ENCODE measurements at places on chromosomes 4 and X.
A peak's percentile ranks its signal among the peaks of the same experiment; 100 is the strongest.

- peak; percentile 18 for DNase-seq
These were observed 498.3 kb upstream of the INTU start for GRCh38 chr4:127134490-127134889.

DNA sequence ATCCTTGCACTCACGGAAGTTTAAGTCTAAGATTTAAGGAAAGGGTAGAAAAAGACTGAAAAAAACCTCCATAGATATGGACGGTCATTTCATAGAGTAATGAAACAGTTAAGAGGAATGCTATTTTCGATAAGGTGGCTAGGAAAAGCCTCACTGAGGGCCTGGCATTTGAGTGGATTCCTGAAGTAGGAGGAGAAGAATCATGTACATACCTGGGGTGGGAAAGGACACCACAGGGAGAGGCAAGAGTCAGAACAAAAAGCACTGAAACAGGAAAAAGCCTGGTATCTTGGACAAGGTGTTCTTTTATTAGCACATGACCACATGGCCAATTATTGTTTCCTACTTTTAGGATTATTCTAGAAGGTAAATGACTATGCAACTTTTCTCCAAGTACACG lies 547.2 kb upstream of the DIPK2B start:
- DNase-seq, result no peak

GRCh38 chrX:155767051-155767875 lies 113.9 kb upstream of the VAMP7 start:
- DNase-seq, result peak; percentile 80

GRCh38 chr4:138164208-138164607 lies 77.9 kb downstream of the SLC7A11 start:
- DNase-seq, result no peak

DNA sequence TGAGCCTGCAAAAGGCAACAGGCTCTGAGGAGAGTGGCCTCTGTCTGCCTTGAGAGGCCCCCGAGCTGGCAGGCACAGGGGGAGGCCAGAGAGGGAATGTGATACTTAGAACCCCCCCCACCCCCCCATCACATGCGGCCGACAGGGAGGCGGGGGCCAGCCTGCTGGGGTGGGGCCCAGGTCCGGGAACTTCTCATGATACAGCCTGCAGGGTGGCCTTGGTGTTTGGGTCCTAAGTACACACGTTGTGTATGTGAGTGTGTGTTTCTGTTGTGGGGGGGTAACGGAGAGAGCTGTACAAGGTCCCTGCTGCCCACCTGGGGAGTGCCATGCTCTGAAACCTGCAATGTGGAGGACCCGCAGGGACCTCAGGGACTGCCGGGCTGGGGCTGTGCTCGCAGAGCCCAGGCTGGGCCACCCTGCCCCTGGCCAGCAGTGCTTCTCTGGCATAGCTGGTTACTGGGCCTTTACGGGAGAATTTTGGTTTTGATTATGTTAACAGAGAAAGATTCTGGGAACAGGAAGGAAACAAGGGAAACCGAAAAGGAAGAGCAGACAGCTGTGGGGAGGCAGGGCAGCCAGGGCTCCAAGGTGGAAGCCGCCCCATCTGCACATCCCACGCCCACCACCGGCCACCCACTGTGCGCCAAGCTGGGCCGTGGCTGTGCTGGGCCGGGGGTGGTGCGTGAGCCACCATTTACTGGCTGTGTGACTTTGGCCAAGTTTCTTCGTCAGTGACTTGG lies 19.9 kb downstream of the SH3BP2 start:
- peak; percentile 63 for DNase-seq

GRCh38 chr4:149891426-149891825 lies 75.8 kb upstream of the IQCM start:
- DNase-seq, result no peak

DNA sequence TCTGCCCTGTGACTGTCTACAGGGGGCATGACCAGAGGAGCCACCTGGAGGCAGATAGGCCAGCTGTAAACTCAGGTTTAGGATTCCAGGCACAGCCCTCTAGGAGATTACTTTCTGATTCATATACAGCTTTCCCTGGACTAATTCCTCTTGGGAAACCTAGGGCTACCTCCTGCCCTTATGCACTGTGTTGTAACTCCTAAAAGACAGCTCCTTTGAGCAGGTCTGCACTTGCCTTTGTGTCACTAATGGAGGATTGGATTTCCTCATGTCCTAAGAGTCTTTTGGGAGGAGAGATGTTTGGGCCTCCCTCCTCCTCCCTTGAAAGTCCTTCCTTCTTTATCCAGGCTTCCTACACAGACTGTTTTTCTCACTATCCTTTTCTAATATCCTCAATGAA lies 202.0 kb downstream of the PCDH19 start:
- no peak for DNase-seq

DNA sequence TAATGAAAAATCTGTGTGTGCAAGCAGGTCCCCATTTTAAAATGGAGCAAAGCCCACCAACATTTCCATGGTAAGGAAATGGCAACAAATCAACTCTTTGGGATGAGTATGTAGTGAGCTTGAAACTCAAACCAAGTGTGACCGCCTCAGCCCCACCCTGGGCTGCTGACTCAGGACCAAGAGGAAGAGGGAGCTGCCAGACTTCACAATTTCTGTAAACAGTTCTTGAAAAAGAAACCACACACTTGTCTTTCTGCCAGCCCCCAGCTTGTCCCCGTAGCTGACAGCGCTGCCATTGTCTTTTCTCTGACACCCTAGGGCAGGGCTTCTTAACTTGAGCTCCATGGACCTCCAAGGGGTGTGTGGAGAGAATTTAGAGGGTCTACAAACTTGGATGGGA lies 10.3 kb downstream of the RTL5 start:
- peak; percentile 83 for DNase-seq

DNA sequence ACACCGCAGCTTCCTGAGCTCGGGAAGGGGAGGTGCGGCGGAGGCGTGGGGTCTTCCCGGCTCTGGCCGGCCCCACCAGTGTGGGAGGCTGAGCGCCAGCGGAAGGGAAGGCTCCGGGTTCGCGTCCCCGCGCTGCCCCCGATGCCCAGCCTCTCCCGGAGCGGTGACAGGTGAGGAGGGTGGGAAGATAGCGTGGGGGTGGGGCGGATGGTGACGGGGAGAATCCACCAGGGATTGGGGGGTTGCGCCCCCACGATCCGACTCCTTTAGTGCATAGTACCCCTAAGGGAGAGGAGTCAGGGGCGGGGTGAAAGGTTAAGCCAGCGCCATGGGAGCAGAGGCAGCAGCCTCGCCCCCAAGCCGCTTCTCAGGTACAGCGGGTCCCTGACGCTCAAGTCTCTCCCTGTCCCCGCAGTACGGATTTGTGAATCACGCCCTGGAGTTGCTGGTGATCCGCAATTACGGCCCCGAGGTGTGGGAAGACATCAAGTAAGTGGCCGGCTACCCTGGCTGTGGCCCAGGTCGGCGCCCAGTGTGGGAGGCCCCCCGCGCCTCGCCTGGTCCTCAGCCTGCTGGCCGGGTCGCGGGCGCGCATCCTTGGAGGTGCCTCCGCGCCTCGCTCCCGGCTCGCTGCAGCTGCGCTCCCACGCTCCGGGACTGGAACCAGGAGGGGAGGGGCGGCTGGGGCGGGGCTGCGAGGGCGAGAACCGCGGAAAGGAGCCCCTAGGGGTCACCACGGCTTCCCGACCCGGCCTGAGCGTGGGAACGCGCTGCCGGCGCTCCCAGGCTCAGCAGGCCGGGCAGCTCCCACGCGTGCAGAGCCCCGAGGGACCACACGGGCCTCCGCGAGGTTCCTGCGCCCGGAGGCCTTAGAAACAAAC lies 791 bp downstream of the GUCY1B1 start:
- peak; percentile 82 for DNase-seq

DNA sequence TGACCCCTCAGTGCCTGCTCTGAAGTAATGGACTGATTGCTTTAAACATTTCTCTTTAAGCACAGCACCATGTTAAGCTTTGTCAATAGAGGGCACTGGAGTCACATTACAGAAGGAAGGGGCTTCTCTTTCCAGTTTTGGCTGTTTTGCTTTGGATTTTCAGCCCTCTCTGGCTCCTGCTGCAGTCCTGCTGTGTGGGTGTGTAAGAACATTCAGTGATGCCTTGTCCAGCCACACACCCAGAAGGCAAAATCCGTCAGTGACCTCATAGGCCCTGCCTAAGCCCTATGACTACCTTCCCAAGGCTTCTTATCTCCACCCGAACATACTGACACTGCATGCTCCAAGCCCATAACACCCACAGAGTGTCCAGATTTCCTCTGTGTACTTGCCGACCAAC lies 215.3 kb upstream of the CTSO start:
- peak; percentile 83 for DNase-seq

- no peak for DNase-seq
These were observed 6.7 kb upstream of the NXF3 start for GRCh38 chrX:103099691-103100090.
